ENCODE measurements at places on chromosomes 3 and 15.

- no peak for DNase-seq
These were observed 40.5 kb downstream of the ZIC1 start for GRCh38 chr3:147449669-147450068.

DNA sequence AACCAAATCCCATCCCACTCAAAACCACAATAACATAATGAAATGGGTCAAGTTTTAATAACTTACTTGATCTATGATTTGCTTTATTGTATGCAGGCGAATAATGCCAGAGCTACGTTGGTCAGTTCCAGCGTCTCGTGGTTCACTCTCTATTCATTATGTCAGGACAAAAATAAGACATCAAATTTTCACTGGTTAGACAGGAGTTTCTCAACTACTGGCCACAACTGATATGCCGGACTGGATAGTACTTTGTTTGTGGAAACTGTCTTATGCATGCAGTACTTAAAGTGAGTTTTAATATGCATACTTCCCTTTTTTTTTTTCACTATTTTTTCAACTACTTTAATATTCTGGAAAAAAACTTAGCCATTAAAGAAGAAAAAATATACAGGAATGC is 94.4 kb downstream of the TJP1 start:
- DNase-seq = no peak

GRCh38 chr3:15206662-15207576 is 873 bp downstream of the CAPN7 start:
- no peak for DNase-seq

DNA sequence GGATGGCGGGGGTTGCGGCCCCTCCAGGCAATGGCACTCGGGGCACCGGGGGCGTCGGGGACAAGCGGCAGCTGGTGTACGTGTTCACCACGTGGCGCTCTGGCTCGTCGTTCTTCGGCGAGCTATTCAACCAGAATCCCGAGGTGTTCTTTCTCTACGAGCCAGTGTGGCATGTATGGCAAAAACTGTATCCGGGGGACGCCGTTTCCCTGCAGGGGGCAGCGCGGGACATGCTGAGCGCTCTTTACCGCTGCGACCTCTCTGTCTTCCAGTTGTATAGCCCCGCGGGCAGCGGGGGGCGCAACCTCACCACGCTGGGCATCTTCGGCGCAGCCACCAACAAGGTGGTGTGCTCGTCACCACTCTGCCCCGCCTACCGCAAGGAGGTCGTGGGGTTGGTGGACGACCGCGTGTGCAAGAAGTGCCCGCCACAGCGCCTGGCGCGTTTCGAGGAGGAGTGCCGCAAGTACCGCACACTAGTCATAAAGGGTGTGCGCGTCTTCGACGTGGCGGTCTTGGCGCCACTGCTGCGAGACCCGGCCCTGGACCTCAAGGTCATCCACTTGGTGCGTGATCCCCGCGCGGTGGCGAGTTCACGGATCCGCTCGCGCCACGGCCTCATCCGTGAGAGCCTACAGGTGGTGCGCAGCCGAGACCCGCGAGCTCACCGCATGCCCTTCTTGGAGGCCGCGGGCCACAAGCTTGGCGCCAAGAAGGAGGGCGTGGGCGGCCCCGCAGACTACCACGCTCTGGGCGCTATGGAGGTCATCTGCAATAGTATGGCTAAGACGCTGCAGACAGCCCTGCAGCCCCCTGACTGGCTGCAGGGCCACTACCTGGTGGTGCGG is 1.9 kb downstream of the CHST2 start:
- peak; percentile 18 for DNase-seq

GRCh38 chr15:71060983-71061382 is 54.3 kb upstream of the THSD4 start:
- DNase-seq = no peak

DNA sequence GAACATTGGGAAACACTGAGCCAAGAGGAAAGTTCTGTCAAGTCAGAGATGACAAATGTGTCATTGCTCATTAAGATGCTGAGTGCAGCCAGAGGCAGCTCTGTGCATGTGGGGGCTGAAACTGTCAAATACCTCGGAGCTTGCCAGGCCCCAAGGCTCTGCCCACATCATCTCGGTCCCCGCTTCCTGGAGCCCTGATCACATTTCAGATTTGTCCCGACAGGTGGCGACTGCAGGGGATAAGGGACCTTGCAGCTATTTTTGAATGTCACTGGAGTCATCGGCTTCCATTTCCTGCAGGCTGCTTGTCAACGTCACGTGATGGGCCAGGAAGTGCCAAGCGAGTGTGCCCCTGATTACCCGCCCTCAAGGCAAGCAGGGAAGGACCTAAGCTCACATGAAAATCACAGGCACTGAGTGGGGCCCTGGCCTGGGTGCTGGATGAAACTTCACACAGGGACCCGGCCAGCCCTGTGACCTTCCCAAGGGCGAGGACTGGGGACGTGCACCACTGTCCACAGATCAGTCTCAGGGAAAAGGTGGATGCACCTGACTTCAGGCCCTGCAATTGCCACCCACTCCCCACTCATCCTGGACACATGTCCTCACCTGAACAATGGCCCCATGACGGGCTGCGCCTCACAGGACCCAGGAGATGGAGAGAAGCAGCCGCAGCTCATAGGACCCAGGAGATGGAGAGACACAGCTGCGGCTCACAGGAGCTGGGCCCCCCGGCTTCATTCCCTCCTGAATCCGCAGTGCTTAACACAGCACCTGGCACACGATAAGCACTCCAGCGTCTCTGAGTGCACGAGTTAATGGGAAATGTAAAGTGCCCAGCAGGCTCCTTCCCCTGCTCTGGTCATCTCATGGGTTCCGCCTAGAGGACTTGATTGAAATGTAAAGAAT is 73.4 kb downstream of the NUP210 start:
- DNase-seq = peak; percentile 49

- no peak for DNase-seq
These were observed 248.4 kb downstream of the ISL2 start for GRCh38 chr15:76584868-76585575.

DNA sequence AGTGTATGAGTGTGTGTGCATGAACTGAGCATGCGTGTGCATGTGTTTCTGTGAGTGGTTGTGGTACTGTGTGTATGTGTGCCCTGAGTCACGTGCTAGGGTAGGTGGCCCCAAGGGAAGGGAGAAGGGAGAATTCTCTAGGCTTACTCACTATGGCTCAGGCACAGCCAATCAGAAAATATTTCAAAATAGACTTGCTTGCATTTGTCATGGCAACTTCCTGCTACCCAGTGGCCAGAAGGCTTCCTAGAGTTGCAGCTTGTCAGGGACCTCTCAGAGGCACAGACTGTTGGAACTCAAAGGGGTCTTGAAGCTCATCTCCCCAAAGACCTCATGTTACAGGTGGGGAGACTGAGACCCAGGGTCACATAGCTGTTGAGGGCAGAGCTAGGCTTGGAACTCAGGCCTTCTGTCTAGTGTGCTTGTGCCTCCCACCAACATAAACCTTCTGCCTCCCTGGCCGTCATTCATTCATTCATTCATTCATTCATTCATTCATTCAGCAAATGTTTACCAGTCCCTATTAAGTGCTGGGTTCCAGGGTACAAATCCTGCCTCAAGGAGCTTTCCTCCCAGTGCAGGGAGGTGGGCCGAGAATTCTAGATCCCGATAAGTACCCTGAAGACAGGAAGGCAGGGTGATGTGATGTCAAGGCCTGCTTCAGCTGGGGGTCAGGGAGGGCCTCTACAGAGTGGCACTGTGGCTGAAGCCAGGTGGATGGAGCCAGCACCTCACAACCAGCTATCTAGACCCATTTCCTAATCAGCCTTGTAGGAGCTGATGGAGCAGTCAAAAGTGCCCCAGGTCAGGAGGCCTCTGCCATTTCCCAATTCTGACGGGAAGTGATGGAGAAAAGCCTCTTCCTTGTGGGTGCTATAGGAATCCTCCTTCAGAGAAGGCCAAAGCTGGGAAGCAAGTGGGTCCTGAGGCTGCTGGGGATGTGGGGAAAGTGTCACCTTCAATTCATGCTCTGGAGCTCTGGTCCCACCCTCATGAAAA is 10.9 kb upstream of the RFT1 start:
- DNase-seq = no peak

GRCh38 chr15:94324835-94325767 is 93.7 kb downstream of the MCTP2 start:
- peak; percentile 29 for DNase-seq

GRCh38 chr15:40340038-40340739 is 550 bp downstream of the CCDC9B start:
- no peak for DNase-seq

DNA sequence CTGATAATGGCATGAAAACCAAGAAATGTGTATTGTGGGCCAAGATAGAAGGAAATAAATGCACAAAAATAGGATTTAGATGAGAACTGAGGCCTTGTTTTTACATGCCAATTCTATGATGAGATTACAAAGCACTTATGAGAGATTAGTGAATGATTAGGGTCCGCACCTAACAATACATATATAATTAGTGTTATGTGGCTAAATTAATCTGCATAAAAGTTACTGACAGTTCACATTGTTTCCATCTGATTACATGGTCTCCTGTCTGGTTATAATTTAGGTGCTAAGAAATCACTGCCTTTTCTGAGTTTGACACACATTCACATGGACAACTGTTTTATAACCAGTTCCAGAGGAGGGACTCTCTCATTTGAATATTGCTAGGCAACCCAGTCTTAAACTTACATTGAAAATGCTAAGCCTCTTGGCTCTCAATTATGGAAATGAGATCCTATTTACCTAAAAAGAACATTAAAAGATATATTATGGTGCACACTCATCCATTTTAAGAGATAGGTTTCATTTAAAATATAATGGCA is 117.0 kb upstream of the ARL6 start:
- no peak for DNase-seq

DNA sequence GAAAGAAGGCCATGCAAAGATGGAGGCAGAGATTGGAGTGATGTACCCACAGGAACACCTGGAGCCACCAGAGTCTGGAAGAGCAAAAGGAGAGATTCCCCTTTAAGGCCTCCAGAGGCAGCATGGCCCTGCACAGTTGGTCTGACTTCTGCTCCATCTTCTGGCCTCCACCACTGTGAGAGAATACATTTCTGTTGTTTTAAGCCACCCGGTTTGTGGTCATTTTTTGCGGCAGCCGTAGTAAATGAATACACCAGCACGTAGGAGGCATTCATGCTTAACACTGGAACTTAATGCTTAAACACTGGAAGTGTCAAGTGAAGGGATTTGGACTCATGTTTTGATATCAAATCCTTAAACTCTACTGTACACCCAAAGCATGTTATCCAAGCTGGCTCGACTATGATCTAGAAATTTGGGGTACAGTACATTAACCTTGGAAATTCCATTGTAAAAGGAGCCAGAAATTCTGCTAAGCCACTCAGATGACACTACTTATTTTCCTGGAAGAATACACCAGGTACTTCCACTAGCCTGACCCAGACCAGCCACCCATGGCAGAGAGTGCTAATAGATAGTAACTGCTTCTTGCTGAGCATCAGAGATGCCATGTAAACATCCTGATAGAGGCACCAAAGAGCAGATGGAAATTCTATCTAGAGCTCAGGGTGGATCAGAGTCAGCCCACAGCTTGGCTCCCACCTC is 190.9 kb downstream of the ADAMTS9 start:
- DNase-seq = no peak

DNA sequence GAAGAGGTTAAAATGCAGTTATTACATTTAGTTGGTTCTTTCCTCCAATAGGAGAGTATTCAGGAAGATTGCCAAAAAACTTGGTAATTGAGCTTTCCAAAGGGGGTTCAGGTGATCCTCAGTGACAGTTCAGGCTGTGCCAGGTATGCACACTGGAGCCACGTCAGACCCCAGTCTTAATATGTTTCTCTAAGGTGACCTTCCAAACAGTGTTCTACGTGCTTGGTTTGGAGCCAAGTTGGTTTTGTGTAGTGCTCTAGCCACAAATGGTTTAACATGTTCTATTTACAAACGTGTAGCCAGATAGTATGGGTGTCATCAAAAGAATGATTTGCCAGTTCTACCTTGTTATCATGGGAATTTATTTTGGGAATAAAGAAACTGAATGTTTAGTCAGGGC is 21.0 kb downstream of the CTDSPL start:
- no peak for DNase-seq

DNA sequence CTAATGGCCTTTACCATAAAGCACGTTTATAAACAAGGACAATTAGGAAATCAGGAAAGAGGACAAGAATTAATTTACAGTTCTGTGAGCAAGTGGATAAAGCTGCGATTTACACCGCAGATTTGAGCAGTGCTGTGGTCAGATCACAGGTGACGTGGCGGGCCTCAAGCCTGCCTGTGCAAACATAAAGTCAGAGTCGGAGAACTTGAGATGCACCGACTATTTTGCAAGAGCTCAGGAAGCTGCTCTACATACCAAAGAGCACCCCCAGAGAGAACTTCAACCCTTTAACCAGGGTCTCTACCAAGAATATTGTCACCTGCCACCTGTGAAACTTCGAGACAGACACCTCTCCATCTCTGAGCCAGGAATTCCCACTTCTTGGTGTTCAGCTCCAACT is 35.7 kb downstream of the MECOM start:
- DNase-seq = no peak

DNA sequence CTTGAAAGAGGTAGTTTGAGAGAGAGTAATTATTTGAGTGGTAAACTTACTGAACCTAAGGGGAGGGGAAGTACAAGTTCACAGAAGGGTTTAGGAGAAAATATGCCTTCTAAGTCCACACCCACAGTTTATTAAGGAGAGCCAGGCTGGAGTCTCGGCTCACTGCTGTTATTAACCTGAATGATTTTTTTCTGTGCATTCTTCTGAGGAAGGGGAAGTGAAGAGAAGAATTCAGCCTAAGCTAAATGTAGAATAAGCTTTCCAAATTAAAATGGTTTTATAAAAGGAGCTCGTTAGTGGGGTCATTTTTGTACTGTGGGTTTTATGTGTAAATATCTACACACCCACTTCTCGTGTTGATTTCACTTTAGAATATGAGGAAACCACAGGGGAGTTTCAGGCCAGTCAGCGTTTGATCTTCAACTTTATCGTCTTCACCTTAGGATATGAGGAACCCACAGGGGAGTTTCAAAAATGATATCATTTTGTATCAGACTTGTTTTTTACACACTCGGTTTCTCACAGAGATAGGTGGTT is 1.5 kb downstream of the WHAMM start:
- DNase-seq = peak; percentile 81

DNA sequence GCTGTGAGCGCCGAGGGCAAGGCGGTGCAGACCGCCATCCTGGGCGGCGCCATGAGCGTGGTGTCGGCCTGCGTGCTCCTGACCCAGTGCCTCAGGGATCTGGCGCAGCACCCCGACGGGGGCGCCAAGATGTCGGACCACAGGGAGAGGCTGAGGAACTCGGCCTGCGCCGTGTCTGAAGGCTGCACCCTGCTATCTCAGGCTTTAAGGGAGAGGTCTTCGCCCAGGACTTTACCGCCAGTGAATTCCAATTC is 2.3 kb downstream of the TLNRD1 start:
- no peak for DNase-seq

GRCh38 chr3:127307112-127307835 is 19.4 kb upstream of the PRR20G start:
- no peak for DNase-seq

- DNase-seq = no peak
These were observed 52.2 kb upstream of the STXBP5L start for GRCh38 chr3:120855665-120856437.

GRCh38 chr3:117914540-117915100 is 1120.0 kb downstream of the IGSF11 start:
- no peak for DNase-seq

Data from CD8-positive, alpha-beta memory T cell (primary cell).